ENCODE measurements at places on chromosomes 2 and 18.

DNA sequence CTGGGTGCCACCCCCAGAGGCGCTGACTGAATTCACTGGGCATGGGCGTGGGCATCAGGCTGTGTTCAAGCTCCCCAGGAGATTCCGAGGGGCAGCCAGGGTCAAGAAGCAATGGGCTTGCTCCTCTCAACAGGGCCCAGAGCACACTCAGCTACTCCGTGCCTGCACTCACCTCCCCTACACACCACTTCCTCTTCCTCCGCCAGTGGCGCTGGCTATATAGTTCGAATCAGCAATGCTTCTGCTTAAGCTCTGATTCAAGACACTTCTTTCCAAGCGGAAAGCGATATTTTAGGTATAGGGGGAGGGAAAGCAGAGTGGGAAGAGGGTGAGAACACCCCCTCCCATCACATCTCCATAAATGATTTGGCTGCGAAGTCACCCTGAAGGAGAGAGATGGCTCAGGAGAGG is 42.1 kb downstream of the CRACDL start:
- DNase-seq, result no peak

DNA sequence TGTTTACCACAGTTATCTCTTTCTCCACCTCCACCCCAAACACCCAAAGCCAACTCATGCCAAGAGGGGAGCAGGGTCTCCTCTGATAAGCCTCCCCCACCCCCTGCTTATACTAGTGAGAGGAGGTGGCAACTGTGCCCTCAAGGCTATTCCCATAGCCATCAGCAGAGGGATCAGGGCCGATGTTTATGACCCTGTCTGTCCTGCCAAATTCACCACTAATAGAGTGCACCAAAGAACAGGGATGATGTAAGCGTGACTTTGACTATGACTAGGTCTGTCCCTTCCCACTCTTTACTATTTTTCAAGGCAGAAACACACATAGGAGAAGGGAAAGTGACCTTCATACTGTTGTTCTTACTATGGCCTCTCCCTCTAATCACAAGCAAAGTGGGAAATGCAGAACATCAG is 74.6 kb downstream of the CLHC1 start:
- peak; percentile 45 for DNase-seq

DNA sequence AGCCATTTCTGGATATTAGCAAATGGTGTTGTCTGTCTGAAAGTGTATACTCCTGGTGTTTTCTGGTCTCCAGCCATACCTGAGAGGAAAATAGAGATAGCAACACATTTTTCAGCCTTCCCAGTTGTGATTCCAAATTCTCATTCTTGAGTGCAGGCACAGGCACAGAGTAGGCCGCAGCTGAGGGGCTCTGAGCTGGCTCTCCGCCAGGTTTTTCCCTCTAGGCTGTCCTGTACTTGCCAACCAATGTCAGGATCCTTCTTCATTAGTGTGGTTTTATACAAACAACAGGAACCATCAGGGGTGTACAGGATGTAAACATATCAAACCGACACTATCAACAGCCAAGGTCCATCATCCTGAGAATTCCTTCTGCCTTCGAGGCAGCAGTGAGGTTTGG is 1733.6 kb upstream of the CELF4 start:
- no peak for DNase-seq

GRCh38 chr18:34128436-34128835 is 96.3 kb downstream of the NOL4 start:
- DNase-seq, result peak; percentile 45

GRCh38 chr18:12628706-12629702 is 28.9 kb downstream of the SPIRE1 start:
- peak; percentile 82 for DNase-seq

- DNase-seq, result peak; percentile 68
These were observed 506.6 kb upstream of the SPHKAP start for GRCh38 chr2:228688007-228688645.

- no peak for DNase-seq
These were observed 201.2 kb downstream of the MYCN start for GRCh38 chr2:16141641-16141921.

- no peak for DNase-seq
These were observed 17.4 kb upstream of the SMARCAL1 start for GRCh38 chr2:216394881-216395280.

GRCh38 chr18:43819397-43819796 is 542.1 kb upstream of the SYT4 start:
- DNase-seq, result no peak

DNA sequence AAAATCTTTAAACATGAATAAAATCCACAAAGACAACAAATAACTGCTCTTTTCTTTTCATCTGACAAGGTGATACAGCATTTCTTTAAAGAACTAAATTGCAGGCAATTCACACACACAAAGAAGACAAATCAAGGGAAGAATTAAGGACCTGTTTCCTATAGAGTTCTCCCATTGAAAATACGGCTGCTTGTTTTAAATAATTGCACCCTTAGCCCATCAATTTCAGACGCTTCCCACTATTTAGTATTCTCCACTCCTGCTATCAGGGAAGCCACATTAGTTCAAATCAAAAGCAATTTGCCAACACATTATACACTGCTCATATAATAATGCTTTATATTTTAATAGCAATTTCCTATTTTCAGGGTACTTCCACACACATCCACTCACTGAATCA is 11.3 kb downstream of the CMPK2 start:
- no peak for DNase-seq

- no peak for DNase-seq
These were observed 4.3 kb downstream of the SIX3 start for GRCh38 chr2:44945676-44946371.

DNA sequence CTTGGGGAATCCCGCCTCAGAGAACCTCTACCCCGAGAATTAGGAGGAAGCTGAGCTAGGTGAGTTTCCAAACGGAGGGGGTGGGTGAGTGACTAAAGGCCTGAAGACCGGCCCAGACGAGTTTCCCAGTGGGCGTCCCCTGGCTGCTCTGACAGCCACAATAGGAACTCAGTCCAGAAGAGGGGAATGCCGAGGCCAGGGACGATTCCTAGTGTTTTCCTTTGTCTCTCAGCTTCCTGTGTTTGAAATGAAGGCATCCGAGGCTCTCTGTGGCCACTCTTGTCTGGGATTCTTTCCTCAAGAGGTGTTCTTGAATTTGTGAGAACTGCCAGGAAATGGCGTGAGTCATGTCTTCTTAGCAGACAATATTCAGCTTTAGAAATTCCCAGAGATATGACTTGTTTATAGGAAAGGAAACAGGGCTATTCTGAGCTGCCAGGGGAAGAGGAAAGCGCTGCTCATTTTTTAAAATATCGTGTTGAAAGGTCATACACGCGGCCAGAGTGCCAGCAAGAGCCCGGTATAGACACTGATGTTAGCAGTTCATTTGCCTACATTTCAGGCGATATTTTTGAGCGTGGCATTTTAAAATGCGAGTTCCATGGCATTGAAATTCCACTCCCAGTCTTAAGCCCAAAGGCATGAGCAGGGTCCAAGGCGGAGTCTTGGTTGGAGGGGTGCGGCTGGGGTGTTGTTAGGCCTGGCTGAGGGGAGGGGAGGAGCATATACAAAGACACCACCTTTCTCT is 169.1 kb upstream of the KLF7 start:
- DNase-seq, result peak; percentile 91

GRCh38 chr2:165240916-165241315 is 1.7 kb downstream of the SCN2A start:
- DNase-seq, result no peak

GRCh38 chr2:79993144-79993543 is 311.4 kb downstream of the LRRTM1 start:
- no peak for DNase-seq

DNA sequence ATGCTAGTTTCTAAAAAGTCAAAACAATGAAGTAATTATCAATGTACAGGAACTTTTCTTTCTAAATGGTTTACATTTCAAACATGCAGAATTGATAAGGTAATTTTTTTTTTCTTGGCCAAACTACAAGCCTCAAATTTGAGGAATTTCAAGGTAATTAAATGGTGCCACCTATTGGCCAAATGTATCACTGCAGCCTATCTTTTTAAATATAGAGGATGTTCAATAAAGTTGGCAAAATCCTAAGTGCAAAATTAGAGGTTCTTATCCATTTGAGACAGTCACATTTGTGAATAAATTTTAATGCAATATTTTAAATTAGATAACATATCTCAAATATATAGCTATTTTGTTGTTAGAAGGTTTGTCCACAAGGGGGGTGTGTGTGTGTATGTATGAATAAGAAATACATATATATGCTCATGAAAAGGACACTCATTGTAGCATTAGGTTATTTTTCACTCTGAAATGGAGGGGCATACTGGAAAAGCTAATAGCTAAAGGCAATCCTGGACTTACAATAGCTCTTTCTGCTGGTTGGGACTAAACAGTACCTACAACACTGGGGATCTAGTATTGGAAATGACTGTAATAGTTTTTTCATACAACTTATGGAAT is 26.2 kb downstream of the MMADHC start:
- peak; percentile 80 for DNase-seq

DNA sequence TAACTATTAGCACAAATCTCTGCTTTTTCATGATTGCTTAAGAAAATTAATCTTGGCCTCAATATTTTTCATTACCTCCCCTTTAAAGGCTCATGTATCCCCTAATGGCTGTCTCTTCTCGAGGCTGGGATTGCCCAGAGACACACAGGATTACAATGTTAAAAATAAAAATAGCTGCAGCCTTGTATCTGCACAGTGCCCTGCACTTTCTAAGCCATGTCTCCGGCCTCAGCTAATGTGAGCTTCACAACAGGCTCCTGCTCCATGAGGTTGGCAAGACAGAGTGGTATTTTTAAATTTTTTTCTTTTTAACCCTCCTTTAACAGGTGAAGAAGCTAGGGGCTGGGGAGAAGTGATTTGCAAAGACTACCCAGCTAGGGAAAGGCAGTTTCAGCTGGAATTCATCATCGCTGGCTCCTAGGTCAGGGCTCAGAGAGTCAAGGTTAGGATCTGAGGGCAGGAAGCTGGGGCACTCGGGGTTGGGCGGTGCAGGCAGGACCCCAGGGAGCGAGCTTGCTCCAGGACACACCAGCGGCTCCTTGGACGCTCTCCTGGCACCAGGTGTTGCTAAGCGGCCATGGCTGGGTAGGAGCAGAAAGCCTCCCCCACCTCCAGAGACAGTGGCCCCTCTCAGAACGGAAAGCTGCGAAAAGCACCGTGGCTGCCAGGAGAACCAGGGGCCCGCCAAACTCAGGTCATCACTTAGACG is 135.6 kb downstream of the SMAD2 start:
- DNase-seq, result no peak

DNA sequence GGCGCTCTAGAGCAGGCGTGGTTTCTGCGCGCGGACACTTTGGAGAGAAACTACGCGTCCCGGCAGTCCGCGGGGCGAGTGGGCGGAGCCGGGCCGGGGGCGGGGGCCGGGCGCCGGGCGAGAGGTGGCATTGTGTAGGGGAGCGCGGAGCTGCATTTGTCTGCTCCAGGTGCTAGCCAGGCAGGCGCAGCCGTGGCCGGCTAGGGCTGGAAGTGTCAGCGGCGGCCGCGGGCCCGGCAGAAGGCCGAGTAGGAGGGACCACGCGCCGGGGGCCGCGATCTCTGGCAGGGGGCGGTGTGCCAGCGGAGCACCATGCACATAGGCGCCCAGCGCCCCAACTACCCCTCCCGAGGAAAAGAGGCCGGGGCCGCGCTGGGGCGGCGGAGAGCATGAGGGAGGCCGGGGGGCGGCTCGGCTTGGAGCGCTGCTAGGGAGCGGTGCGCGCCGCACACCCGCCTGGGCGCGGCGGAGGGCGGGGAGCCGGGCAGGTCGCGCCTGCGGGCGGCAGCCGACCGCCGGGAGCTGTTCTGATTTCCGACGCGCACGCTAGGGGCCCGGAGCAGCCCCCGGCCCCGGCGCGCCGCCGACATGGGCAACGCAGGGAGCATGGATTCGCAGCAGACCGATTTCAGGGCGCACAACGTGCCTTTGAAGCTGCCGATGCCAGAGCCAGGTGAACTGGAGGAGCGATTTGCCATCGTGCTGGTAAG is at the start of gene FMNL2:
Gene FMNL2, plus strand, starts transcription at position 159 of the 710 bp plus-strand sequence.
- DNase-seq, result peak; percentile 89

DNA sequence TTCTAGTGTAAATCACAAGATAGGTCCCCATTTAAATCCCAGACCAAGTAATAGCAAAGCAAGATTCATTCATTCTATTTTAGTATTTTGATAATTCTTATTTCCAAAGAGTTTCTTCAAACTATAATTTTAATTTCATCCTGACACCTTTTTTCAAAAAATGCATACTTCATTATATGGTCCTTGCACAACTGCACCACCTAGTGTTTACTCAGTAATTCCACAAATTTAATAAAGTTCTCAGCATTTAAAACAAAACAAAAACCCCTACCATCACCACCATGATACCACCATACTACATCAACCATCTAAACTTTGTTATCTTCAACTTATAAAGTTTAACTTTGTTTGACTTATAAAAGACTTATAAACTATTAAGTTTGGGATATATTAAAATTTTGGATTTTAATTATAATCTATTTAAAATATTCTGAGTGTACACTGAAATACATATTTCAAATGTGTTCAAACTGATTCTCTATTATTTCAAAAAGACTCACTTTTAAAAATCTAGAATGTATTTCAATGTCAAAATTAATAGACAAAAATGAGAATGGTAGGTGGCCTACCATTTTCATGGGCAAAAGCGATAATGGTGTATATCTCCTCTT is 44.2 kb downstream of the WDPCP start:
- DNase-seq, result peak; percentile 50

All from adipocyte (in vitro differentiated cells).